ENCODE measurements at places on chromosomes 1 and 21.

- DNase-seq, result no peak
Measured at GRCh38 chr1:178580096-178580495, 67.2 kb downstream of the TEX35 start.

- no peak for DNase-seq
Measured at GRCh38 chr1:99648107-99648506, 2.2 kb downstream of the PALMD start.

- no peak for DNase-seq
Measured at GRCh38 chr21:46008893-46009621, 27.5 kb downstream of the COL6A1 start.

DNA sequence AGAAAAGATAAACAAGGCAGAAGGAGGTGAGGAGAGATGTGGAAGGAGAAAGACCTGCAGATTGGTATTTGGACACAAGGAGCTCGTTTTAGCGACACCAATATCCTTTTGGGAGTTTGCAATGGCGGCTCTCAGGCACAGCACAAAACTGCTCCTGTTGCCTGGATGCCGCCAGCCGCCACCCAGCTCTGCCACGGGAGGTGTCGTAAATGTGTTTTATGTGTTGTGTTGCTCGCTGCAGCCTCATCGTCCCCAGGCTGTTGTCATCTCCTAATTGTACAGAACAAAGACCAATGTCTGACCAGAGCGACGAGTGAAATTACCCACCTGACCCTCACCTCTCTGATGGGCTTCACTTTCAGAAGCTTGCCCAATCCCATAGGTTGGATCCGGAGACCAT lies 96.6 kb upstream of the ZNF281 start:
- no peak for DNase-seq

DNA sequence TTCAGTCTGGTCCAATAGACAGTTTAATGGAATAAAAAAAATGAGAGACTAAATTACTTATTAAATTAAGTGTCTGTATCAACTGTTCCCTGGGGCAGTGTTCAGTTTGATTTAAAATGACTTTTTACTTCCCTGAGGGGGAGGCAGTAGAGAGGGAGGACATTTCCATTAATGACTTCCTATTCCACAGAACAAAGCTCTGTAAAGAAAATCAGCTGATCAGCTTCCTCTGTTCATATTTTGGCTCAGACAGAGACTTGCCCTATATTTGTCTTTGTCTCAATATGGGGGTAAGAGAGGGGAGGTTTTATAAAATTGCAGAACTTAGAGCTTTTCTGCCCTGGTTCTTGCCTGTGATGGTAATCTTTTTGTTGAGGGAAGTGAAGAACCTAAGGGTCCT lies 8.4 kb downstream of the CFAP126 start:
- no peak for DNase-seq

- DNase-seq, result no peak
Measured at GRCh38 chr21:32349333-32349944, 43.4 kb downstream of the URB1 start.

GRCh38 chr1:47631411-47631995 lies 193.7 kb downstream of the FOXD2 start:
- DNase-seq, result no peak

GRCh38 chr21:37146320-37147235 lies 73.5 kb downstream of the TTC3 start:
- no peak for DNase-seq

DNA sequence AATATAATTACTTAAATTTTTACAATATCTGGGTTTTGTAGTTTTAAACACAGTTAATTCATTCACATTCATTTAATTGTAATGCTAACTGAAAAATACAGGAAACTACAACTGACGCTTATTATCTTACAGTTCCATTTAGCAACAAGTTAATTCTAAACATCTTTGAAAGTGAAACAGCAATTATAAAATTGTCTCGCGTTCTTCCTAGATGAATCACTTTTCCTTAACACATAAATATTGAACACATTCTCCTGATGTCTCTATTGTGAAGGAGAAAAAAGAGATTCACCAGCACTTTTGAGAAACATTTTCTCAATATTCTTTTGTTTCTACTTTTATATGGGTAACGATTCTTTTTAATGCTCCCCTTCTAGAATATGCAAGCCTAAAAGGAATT lies 6.4 kb downstream of the PTGFR start:
- DNase-seq, result no peak

- no peak for DNase-seq
Measured at GRCh38 chr1:116568662-116569380, 2.0 kb downstream of the CD58 start.

DNA sequence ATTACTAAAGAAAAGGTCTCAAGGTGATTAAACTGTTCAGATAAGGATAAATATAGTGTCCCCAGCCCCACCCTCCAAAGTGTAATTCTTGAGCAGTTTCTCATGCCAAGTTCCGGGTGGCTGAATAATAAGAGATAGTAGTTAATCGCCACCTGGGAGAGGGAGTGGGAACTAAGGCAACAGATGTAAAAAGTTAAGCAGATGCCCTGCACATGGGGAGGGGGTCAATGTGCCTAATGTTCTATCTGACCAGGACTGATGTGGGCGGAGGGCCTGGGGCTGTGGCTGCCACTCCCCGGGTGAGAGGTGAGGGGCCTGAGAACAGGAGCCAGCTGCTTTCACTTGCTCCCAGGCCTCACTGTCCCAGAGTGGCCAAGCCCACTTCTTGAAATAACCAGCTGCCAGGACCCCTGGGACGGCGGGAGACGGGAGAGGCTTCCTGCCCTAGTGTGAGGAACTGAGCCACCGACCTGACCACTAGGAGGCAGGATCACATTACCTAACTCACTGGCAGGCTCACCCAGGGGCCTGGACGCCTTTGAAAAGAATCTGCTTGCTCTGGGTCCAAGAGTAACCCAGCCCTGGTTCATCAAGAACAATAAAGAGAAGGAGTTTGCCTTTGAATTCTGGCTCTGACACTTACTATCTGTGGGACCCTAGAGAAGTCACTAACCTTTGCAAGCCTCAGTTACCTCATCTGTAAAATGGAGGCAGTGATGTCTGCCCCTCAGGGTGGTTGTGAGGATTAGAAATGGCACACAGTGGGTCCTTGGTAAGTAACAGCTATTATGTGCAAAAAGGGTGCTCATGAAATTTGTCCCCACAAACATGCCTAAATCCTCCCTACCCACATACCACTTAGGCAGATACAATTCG lies 179.2 kb downstream of the ATG4C start:
- DNase-seq, result peak; percentile 4

- DNase-seq, result peak; percentile 29
Measured at GRCh38 chr1:157626099-157626498, 28.2 kb upstream of the FCRL4 start.

DNA sequence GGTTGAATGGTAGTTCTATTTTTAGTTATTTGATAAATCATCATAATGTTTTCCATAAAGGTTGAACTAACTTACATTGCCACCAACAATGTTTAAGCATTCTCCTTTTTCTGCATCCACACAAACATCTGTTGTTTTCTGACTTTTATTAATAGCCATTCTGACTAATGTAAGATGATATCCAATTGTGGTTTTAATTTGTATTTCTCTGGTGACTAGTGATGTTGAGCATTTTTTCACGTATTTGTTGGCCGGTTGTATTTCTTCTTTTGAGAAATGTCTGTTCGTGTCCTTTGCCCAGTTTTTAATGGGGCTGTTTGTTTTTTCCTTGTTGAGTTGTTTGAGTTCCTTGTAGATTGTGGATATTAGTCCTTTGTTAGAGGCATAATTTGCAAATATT lies 24.6 kb upstream of the SLC35F3 start:
- DNase-seq, result no peak

DNA sequence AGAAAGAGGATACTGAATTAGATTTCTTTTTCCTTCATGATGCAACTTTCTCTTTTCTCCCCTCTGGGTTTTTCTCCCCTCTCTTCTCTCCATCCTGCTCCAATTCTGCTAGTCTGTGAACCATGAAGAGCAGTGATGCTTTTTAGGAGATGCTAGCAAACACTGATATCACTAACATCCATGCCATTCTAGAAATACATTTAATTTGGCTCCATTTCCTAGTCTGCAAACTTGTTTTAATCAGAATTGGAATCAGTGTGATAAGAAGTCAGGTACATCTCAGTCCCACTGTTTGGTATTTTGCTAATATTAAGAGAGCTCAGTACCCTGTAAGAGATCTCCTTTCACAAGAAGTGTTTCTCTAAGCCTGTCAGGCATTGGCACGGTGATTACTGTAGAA lies 437.1 kb downstream of the RWDD3 start:
- DNase-seq, result no peak

DNA sequence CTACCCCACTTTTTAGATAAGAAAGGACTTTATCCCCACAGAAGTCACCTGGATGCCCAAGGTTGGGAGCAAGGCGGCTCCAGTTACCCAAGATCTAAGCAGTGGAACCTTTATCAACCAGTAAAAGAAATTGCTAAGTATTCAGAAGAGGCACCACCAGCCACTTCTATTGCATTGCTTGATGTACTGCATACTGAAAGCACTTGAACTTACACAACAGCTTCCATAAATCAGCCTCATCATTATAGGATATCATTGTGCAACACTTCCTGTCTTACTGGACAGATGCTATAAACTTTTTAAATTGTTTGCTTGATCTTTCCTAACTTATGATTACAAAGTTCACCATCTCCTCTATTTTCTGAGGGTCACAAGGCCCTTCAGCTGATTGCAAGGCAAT lies 642.7 kb upstream of the CXADR start:
- no peak for DNase-seq

- DNase-seq, result no peak
Measured at GRCh38 chr1:72885017-72885416, 602.7 kb upstream of the NEGR1 start.

DNA sequence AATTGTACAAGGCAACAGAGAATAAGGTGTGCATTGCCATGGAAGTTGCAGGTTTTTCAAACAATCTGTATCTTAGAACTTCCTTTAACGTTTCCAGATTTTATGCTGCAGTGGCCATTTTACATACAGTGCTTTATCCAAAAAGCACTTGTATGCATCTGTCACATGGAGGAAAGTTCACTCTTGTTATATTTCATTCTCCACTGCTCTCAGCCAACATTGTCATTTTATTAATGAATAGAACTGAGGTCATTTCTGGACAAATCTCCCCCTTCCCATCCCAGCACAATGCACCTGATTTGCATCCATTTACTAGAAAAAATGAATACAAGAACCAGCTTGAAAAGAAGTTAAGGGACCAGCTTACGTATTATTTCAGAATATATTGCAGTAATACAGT lies 342.0 kb downstream of the USP25 start:
- DNase-seq, result no peak

GRCh38 chr21:18493422-18493821 lies 89.8 kb upstream of the TMPRSS15 start:
- DNase-seq, result no peak

- no peak for DNase-seq
Measured at GRCh38 chr1:5743435-5744095, 248.7 kb downstream of the NPHP4 start.

- DNase-seq, result no peak
Measured at GRCh38 chr1:8625981-8626898, 191.2 kb downstream of the RERE start.

- no peak for DNase-seq
Measured at GRCh38 chr1:150387200-150387599, 23.3 kb downstream of the RPRD2 start.

DNA sequence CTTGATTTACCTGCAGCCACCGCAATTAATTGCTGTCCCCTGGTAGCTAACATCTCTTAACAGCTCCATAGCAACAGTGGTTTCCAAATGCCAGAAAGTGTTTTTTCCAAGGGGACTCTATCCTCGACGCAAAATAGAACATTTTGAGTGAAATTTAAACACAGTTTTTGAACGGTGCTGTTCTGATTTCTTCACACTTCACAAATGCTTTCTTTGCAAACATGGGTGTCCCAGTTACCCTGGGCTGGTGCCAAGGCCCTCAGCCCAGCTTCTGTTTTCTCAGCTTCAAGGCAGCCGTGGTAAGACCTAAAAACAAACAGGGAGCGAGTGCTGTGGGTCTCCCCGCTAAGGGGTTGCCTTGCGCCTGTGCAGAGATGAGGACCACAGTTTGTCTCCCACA lies 147.3 kb upstream of the VAMP3 start:
- DNase-seq, result no peak

- peak; percentile 42 for DNase-seq
Measured at GRCh38 chr1:18965206-18966173, 9.0 kb upstream of the IFFO2 start.

DNA sequence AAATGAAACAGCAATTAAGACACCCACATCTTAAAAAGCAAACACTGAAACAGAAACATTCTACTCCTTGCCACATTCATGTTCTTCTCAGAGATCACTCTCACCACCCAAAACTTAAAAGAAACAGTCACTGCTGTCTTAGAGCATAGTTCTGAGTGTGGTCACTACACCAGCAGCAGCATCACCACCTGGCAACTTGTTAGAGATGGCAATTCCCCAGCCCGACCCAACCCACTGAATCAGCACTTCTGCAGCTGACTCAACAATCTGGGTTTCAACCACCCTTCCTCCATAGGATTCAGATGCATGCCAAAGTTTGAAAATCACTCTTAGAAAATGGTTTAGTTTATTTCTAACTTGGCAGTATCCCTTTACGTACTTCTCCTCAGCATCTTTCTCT lies 126.1 kb downstream of the CDC42BPA start:
- peak; percentile 6 for DNase-seq

DNA sequence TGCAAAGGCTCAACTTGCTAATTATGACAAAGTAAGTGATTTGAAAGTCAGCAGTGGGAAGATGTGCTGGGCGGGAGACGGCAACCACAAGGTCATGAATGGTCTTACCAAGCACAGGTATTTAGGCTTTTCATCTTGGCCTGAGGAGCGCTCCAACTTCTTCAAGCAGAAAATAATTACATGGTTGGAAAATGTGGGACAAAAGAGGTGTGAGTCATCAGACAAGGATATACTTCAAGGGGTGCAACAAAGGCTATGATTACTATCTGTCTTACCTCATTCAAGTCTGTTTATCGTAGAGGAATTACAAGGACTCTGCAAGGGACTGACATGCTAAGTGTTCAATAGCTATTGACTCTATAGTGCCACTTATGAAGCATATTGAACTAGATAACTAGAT lies 2005.7 kb downstream of the MRPL39 start:
- no peak for DNase-seq

- no peak for DNase-seq
Measured at GRCh38 chr1:201606096-201606495, 67.2 kb downstream of the NAV1 start.

- DNase-seq, result no peak
Measured at GRCh38 chr1:218259800-218260199, 25.3 kb upstream of the RRP15 start.

GRCh38 chr1:185998391-185998790 lies 264.2 kb downstream of the HMCN1 start:
- DNase-seq, result no peak

Data from activated naive CD8-positive, alpha-beta T cell treated with anti-CD3 and anti-CD28 coated beads for 36 hours (primary cell).